ENCODE measurements at places on chromosomes 7 and 10. TPM values are rescaled to one million over a fixed set of nuclear protein-coding genes. Genes with fewer than 3 reads are reported as not detected.
A peak's percentile ranks its signal among the peaks of the same experiment; 100 is the strongest.

DNA sequence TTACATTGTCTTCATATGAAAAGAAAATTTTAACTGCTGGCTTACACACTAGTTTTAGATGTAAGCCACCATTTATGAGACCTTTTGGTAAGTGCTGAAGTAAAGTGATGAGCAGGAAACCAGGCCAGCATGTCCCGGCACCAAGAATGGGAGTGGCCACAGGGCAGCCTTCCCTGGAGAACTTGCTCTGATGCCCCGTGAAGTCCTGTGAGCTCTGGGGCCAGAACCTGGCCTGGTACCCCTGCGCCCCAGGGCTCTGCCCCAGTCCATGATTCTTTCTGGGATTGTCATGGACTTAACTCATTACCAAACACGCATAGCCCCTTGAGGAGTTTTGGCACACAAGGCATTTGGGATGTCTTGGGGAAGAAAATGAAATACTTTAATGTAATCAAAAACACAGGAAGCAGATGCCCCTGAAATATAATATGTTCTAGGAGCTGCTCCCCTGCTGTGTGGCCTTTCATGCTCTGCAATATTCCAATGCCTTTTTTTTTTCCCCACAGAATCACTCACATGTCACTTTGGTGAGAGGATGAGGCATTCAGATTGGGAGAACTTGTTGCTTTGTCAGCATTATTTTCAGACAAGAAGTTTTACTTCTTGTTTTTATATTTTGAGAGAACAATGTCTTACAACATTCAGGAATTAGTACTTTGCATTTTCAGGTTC, 53.1 kb upstream of the CXCL12 start:
- DNase-seq: no peak

- DNase-seq: no peak
Observed at GRCh38 chr10:33684211-33684611, 349.7 kb upstream of the NRP1 start.

DNA sequence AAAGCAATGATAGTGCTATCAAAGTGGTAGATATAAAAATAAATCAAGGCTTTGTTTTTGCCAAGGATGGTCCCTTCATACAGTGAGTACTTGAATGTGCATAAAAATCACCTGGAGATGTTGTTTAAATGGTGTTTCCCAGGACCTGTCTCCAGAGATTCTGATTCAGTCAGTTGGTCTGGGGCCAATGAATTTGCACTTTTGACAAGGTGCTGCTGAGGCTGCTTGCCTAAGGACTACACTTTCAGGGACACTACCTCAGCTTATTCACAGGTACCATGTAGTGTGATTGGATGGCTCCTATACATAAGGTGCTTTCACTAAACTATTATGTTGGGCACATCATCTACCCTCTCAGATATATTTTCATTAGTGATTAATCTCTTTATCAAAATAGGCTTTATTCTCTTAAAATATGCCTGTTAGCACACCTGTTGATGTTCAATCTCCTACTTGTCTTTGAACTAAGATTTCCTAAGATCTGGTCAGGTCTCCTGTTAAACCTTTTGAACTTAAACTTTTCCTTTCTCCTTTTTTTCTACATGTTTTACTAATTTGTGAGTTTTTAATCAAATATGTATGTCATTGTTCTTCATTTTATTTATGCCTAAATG, 24.3 kb downstream of the CAPZA2 start:
- no peak for DNase-seq

GRCh38 chr7:135929249-135929648, 47.9 kb downstream of the MTPN start:
- no peak for DNase-seq

DNA sequence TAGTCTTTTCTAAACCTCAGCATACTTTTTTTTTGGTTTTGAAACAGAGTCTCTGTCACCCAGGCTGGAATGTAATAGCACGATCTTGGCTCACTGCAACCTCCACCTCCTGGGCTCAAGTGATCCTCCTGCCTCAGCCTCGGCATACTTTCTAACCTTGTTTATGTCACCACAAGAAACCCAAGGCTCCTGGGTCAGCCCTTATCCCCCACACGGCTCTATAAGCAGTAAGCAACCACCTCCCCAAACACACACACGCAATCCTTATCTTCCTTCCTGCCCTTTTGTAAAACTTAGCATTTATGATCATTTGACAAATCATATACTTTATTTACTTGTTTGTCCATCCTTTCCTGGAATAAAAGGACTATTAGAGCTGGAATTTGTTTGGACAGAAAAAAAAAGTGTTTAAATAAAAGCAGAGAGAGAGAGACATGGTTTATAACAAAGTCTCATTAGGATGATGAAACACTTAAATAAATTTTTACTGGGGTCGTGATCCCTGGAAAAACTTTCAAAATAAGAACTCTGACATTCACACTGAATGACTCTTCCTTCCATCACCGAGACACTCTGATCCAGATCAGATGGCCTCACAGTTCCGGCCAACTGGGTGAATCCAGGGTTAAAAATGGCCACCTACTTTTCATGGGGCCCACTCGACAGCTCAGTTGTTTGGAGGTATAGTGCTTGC, 72.7 kb upstream of the PIK3CG start:
- DNase-seq: no peak

DNA sequence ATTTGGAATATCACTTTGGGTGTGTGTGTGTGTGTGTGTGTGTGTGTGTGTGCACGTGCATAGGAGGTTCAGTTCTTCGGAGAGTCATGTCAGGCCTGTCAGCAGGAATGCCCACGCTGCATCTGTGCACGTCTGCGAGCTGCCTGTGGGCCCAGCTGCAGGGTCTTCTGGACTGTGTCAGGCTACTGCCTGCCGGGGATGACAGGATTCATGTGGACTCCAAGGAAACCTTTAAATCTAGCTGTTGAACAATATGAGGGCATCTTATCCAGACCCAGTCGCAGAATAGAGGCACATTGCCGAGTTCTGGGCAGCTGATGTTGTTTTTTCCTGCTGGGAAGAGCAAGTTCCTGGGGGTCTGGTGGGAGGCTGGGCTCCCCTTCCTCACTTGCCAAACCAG, 19.0 kb downstream of the AQP1 start:
- no peak for DNase-seq

DNA sequence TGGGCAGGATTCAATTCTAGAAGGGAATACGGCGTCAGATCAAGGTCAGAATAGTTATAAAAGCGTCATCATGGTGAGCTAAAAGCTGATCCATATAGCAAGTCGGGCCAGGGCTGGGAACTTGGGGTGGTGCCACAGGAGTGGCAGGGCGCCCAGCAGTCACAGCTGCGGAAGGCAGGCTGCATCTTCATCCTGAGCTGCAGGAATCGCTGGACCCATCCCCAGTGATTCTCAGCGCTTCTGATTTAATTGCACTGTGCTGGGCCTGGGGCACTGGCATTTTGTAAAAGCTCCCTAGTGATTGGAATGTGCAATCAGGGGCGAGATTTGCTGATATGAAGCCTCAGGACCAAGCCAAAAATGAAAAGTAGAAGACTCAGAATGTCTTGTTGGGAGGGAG, 135.3 kb downstream of the CTTNBP2 start:
- no peak for DNase-seq

DNA sequence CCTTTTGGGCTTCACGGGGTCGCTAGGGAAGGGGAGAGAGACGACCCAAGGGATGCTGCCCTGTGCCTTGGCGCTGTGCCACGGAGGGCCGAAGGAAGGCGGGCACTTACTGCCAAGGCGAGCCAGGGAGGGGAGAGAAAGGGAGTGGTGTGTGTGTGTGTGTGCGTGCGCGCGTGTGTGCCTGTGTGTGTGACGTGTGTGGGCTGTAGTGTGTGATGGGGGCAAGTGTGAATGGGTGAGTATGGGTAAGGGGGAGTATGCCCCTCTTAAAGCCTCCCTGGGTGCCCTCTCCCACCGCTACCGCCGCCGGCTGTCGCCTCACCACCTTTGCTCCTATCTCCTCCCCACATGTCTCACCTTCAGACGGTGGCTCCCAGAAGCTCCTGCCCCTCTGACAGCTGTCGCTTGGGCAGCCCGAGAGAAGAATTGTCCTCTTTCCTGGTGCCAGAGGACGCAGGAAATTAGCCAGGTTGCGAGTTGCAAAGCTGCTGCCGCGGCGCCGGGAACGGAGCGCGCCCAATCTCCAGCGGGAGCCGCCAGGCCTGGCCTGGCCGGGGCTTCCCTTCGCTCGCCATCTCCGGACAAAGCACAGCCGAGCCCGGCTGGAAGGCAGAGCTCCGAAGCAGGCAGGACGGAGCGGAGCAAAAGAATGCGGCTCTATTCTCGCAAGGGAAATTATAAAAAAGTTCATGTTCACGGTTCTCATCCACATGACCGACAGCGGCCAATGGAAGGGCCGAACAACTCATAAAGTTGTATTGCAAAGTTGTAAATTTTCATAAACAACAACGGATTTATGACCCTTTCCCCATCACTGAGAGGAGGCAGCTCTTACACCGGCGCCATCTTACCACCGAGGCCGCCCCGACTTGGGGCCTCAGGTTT, at the start of gene HOXA3:
Gene HOXA3, minus strand, starts transcription at position 653 of the 885 bp plus-strand sequence. CDS start 41,943 bp downstream, outside the sequence.
- DNase-seq: peak; percentile 88

- DNase-seq: no peak
Observed at GRCh38 chr10:5622186-5622960, 44.0 kb downstream of the ASB13 start.

GRCh38 chr7:14635955-14636354, 266.6 kb downstream of the DGKB start:
- DNase-seq: no peak

DNA sequence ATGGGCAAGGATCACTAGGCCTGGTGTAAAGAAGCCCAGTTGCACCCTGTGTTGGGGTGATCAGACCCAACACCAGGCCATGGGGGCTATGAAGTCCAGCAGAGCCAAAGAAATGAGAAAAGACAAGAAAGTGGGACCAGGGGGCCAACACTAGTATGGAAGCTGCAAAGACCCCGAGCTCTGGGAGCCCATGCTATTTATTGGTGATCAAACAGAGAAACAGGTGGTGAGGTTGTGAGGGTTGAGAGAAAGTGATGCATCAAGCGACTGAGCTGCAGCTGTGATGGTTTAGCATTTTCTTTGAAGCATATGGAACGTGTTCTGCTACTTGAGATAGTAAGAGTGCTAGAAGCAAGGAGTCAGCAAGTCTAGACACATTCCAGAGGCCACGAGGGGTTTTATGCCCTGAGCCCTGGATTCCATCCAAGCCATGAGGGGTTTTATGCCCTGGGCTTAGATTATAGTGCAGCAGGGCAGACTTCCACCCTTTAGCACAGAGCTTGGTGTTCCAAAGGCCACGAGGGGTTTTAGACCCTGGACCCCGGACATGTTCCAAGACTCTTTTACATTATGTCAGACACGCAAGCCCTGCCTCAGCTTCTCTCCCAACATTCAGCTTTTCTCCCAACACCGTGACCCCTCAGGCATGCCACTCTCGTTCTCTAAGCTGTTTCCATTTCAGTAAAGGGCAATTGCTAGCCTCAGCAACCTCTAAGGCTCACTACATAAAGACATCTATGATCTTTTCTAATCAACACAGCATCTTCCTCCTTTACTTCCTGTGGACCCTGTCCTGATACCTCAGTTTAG, 43.1 kb upstream of the GPAM start:
- no peak for DNase-seq

DNA sequence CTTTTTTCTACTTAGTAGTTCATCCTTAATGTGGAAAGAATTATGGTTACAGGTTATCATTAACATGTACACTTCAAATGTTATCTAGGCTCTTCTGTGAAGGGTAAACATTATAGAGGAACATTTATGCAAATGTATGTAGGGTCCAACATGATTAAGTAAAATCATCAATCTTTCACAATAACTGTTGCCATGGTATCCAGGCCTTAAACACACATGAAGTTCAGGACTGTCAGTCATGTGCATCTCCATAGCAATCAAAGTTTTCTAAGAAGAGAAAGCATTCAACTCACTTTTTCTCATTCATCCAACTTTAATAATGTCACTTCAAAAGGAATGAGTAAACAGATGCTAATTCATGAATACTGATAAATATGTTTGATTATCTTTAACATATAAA, 83.6 kb downstream of the DNAJC1 start:
- no peak for DNase-seq

DNA sequence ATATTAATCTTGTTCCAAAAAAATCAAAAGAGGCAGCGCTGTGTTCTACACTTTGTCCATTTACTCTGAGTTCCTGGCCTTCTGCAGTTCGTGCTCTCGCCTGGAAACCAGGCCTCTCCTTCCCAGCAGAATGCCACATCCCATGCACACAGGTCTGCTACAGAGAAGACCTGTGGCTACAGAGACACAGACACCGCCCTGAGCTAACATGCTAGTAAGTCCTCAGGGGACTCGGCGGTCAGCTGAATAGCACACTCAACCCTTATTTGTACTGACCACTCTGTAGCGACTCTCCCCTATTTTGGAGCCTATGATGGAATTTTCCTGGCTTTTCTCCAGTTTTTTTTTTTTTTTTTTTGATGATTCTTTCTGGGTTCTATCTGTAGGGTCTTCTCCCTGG, 12.8 kb downstream of the CREB3L2 start:
- DNase-seq: no peak

DNA sequence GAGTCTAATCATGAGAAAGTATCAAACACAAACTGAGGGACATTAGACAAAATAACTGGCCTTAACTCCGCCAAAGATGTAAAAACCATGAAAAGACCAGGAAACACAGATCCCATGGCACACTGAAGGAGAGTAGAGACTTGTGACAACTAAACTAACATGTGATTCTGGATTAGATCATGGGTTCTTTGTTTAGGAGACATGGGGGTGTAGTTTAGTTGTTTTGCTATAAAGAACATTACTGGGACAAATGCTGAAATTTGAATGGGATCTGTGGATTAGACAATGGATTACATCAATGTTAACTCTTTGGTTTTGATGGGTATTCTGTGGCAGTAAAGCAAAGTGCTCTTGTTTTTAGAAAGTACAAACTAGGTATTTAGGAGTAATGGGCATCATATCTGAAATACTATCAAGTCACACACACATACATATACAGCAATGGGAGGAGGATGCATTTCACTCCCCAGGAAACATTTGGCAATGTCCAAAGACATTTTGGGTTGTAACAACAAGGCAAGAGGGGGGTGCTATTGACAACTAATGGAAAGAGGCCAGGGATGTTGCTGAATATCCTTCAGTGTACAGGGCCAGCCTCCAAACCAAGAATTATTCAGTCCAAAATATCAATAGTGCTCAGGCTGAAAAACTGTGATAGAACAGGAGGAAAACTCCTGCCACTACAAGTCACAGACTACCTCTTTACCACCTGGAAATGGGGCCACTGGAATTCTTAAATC, 32.4 kb downstream of the WAPL start:
- DNase-seq: no peak

DNA sequence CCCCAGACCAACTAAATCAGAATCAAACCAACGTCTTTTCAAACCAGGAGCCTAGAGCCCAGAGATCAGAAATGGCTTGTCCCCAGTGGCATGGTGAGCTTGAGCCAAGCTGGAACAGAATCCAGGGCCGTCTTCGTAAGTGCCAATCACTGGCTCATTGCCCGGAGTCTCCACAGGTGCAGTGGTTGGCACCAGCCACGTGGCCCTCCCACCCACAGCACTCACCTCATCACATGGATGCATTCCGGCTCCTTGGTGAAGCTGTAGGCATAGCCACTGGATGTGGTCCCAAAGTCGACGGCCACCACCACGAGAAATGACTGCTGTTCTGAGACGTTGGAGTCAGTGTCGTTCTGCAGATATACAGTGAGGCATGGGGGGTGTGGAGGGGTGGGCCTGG, 37.4 kb downstream of the HSPA12A start:
- no peak for DNase-seq

The ASB13 gene
- polyA plus RNA-seq: 35.1 TPM

The ATG9B gene
- not detected for polyA plus RNA-seq

The CREM gene
- polyA plus RNA-seq: 71.5 TPM

The IL2RA gene
- polyA plus RNA-seq: 0.33 TPM

The AQP1 gene
- polyA plus RNA-seq: 370 TPM

The P4HA1 gene
- polyA plus RNA-seq: 13.8 TPM

The OR2A7 gene
- not detected for polyA plus RNA-seq

The CDH23 gene
- 0.50 TPM for polyA plus RNA-seq

The CCDC3 gene
- polyA plus RNA-seq: 50.0 TPM

The HTRA1 gene
- 465 TPM for polyA plus RNA-seq

The NPFFR1 gene
- not detected for polyA plus RNA-seq

The DNAH11 gene
- polyA plus RNA-seq: not detected

The OAT gene
- 114 TPM for polyA plus RNA-seq
